ENCODE measurements at places on chromosomes 13 and 19.
A peak's percentile ranks its signal among the peaks of the same experiment; 100 is the strongest.

DNA sequence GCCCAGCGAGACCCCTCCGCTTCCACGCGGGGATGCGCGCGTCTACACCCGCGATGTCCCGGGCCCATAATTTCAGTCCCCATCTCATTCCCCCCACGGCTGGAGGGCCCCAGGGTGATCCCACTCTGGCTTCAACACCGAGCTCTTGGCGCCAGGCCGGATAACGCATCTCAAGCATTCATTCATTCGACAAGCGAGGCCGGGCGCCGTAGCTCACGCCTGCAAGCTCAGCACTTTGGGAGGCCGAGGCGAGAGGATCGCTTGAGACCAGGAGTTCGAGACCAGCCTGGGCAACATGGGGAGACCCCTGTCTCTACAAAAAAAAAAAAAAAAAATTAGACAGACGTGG, 5.9 kb downstream of the ANGPTL6 start:
- peak overlapping the region; percentile 16 for H3K4me3 ChIP-seq
- peak overlapping the region; percentile 47 for H3K27ac ChIP-seq
- no peaks in the 10 kb centered on the region for H3K27me3 ChIP-seq

GRCh38 chr19:46511237-46511636, 15.6 kb upstream of the PNMA8B start:
- H3K4me3 ChIP-seq: no peak overlapping the region
- H3K4me1 ChIP-seq: peaks cover 5% of the 10 kb centered on the region
- H3K36me3 ChIP-seq: no peaks in the 10 kb centered on the region
- DNase-seq: no peak
- no peak overlapping the region for H3K27ac ChIP-seq

GRCh38 chr13:64423467-64423866, 2806.7 kb downstream of the PCDH9 start:
- H3K4me3 ChIP-seq: no peak overlapping the region
- no peaks in the 10 kb centered on the region for H3K36me3 ChIP-seq
- no peaks in the 10 kb centered on the region for H3K27me3 ChIP-seq
- no peak for DNase-seq

DNA sequence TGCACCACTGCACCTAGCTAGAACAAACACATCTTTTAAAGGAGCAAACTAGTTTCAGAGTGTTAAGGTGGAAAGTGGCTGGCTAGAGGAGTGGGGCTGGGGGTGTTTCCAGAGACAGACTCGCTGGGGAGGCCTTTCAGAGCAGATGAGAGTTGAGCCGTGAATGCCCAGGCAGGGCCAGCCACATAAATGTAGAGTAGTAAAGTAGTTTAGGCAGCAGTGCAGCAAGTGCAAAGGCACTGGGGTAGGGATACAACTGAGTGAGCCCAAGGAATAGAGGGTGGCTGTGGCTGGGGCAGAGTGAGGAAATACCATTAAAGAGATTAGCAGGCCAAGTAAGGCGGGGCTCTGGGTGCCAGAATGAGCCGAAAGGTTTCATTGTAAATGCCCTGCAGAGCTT, 72.0 kb downstream of the ALOX5AP start:
- H3K27ac ChIP-seq: no peak overlapping the region
- no peak for DNase-seq
- H3K4me3 ChIP-seq: no peak overlapping the region
- H3K36me3 ChIP-seq: no peaks in the 10 kb centered on the region
- peaks cover 8% of the 10 kb centered on the region for H3K4me1 ChIP-seq

DNA sequence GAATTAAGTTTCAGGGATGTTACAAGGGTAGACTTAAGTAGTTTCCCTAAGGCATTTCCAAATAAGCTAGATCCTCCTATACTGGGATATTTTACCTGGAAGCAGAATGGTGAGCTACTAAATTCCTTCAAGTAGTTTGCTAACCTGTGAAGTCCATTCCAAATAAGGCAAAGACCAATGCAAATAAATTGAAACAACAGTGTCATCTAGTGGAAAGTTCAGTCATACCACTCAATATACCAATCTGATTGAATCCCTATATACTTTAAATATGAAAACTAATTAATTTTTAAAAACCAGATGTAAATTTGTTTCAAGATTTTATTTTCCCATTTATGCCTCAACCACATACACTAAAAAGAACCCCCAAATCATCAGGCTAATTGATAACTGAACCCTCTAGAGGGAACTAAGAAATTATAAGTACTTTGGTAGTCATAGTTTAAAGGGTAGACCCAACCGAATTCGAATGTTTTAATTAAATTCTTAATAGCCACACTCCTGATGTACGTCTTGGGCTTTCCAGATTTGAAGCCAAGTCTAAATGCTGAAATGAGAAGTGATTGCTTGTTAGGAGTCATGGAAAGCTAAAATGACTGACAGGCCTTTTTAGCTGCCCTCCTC, 223.7 kb downstream of the TBC1D4 start:
- no peaks in the 10 kb centered on the region for H3K27me3 ChIP-seq
- H3K4me3 ChIP-seq: no peak overlapping the region
- no peaks in the 10 kb centered on the region for H3K36me3 ChIP-seq
- H3K4me1 ChIP-seq: no peaks in the 10 kb centered on the region
- H3K27ac ChIP-seq: no peak overlapping the region
- no peak for DNase-seq

Data from effector memory CD4-positive, alpha-beta T cell (primary cell).